NCI-H187 treated with DMSO at 0.1 percent for 48 hours (cell line): ENCODE measurements at places on chromosomes 1 and 21.

DNA sequence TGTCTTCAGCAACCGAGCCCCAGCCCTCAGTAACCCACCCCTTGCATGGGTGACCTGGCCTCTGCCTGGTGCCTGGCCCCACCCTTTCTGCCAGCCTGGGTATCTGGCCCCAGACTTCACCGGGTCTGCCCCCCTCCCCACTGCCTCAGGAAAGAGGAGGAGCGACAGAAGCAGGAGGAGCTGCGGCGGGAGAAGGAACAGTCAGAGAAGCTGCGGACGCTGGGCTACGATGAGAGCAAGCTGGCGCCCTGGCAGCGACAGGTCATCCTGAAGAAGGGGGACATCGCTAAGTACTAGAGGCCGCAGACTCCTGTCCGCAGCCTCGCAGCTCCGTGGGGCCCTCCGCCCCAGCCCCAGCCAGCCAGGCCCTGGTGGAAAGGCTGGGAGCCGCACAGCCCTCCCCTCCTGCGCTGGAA is 6.1 kb downstream of the TNFRSF25 start:
- no peak for DNase-seq

GRCh38 chr21:29098156-29098555 is 24.7 kb upstream of the CCT8 start:
- no peak for DNase-seq

DNA sequence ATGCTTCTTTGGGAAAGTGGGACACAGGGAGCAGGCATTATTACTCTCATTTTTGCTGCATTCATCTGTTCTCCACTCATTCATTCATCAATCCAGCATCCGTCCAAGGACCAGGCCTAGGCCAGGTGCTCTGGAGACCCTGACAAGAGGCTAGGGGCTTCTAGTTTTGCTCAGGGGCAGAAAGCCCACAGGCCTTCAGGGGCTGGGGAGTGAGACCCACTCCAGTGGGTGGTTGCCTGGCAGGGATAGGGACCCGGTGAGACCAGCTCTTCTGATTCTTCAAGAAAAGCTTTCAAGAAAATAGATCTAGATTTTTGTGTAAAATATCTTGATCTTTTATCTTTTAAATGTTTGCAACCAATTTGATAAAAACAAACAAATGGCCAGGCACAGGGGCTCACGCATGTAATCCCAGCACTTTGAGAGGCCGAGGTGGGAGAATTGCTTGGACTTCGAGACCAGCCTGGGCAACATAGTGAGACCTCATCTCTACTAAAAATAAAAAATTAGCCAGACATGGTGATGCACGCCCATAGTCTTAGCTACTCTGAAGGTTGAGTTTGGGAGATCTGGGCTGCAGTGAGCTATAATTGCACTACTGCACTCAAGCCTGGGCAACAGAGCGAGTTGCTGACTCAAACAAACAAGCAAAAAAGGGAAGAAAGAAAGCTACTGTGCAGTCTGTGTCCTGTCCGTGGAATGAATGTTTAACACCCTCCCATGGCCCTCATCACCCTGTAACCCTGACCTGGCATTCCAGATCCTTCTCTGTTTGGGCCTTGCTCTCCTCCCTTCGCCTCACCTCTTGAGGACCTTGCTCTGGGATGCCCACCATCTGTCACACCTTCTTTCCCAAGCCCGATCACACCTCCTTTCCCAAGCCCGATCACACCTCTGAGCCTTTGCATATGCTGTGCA is 17.3 kb upstream of the LRP8 start:
- DNase-seq: no peak

DNA sequence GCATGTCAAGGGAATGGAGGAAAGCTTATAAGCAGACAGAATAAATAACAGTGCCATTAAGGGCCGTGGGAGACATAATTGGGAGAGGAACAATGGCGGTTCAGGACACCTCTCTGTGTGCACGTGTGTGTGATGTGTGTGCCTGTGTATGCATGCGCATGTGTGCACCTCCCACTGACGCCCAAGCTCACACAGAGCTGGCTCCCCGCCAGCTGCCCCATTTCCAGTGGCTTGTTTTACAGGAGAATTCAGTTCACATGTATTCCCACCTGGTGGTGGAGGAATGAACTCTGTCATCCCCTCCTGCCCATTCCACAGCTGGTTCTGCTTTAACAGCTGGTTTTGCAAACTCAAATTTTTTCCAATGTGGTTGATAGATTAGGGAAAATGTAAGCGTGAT is 262.2 kb downstream of the AJAP1 start:
- DNase-seq: no peak

- DNase-seq: no peak
Measured at GRCh38 chr1:106846656-106847055, 209.8 kb upstream of the PRMT6 start.

DNA sequence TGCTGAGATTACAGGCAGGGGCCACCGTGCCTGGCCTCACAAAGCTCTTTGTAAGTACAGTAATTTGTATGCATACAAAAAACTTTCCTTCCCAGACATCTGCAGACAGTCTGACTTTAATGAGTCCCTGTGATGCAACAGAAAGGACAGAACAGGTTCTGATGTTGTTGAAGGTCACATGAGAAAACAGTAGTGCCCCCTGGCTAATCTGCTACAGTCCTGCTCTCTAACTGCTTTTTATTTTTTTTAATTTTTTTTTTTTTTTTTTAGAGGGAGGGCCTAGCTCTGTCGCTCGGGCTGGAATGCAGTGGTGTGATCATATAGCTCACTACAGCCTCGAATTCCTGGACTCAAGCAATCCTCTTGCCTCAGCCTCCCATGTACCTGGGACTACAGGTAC is 36.7 kb downstream of the ACBD3 start:
- DNase-seq: no peak

- no peak for DNase-seq
Measured at GRCh38 chr21:35028451-35028978, 20.6 kb downstream of the RUNX1 start.

DNA sequence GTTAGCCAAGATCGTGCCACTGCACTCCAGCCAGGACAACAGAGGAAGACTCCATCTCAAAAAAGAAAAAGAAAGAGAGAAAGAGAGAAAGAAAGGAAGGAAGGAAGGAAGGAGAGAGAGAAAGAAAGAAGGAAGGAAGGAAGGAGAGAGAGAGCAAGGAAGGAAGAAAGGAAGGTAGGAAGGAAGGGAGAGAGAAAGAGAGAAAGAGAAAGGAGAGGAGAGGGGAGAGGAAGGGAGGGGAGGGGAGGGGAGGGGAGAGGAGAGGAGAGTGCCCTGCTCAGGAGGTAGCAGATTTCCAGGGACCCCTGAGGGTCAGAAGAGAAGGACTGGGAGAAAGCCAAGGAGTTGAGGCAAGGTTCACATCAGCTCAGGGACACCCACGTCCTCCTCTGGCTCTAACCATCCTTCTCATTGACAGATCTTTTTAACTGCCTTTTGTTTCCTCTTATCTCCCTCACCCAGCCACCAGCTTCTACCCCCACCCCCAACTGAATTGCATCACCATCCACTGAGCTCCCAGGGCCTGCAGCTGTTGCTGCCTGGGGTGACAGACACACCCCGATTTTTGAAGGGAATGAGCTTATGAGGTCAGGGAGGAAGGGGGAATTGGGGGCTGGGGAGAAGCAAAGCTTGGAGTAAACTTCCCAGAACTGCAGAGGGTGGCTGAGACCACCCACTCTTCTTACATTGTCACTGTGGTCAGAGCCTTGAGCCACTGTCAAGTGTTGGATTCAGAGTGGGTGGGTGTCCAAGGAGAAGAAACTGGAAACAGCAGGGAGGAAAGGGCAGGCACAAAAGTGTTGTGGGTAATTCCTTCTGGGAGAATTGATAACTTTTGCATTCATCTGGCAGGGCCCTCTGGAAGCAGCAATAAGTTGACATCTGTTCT is 91.6 kb downstream of the GLUL start:
- DNase-seq: no peak
